ENCODE measurements at places on chromosomes 16 and 17.

DNA sequence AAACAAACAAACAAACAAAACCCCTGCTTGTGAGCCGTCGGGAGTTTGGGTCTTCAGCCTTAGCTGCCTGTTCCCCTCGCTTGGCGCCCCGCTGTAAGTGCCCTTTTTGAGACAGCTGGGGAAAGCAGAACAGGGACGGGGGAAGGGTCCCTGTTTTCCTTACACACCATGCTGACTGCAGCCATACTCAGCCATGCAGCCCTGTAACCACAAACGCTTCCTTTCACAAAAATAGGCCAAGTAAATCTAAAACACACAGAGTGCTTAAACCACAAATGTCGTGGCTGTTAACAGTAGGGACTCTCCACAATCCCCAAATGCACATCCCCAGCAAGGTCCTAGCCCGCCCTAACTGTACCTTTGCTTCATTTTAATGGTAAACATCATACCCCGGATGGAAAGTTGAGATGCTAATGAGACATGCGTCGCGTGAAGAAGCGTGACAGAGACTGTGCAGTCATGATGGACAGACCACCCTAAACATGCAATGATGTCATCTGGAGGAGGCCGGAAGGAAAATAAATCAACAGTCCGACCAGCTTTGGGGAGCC, 129.9 kb downstream of the MGAT5B start:
- DNase-seq = no peak

DNA sequence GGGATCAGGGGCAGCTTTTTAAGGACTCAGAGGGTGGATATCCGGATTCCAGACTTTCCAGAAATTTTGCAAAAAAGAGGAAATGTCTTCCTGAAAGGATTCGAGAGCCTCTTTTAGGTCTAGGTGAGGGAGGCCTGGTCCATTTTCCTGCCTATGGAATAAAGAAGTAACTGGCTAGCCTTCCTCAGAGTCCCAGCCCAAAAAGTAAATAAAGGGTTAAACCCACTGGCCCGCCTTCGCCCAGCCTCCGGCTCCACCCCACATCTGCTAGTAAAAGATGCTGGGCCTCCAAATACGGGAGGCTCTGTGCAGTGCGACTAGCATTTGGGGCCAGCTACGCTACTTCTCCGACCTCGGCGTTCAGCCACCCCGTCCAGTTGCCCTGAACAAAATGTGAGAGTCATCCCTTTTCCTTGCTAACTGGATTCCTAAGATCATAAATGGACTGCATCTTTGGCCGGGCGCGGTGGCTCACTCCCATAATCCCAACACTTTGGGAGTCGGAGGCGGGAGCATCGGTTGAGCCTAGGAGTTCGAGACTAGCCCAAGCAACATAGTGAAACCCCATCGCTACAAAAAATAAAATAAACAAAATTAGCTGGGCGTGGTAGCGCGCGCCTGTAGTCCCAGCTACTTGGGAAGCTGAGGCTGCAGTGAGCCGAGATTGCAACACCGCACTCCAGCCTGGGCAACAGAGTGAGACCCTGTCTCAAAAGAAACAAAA, 824 bp upstream of the MPP2 start:
- peak; percentile 46 for DNase-seq

GRCh38 chr16:66905633-66906539, 12.8 kb downstream of the CDH16 start:
- peak; percentile 57 for DNase-seq

- DNase-seq = no peak
Measured at GRCh38 chr16:13148836-13149235, 247.4 kb downstream of the SHISA9 start.
